ENCODE measurements at places on chromosomes 1 and 21.

DNA sequence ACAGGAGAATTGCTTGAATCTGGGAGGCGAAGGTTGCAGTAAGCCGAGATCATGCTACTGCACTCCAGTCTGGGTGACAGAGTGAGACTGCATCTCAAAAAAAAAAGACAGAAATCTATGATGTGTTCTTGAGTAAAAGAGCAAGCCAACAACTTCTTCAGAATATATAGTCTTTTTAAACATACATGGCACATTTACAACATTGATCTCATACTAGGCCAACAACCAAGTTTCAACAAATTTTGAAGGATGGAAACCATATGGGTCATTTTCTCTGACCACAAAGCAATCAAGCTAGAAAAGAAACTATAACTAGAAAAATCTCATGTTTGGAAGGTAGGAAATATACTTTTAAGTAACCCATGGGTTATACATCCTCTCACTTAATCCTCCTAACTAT is 38.3 kb downstream of the PAFAH2 start:
- DNase-seq, result no peak

DNA sequence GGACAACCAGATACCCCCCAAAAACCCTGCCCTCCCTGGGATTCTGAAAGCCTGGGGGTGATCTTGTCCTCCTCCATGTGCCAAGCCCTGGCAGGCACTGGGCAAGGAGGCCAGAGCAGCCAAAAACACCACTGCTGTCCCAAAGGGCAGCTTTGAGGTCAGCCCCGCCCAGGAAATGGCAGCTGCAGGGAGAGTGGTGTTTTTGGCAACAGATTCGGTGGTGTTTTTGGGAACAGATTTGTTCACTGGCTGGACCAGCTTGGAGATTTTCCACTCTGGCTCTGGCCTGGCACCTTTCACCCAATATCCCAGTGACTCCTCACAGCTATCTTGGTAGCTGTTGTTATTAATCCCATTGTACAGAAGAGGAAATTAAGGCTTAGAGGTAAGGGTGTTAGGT is 34.7 kb downstream of the LRP8 start:
- DNase-seq, result no peak

DNA sequence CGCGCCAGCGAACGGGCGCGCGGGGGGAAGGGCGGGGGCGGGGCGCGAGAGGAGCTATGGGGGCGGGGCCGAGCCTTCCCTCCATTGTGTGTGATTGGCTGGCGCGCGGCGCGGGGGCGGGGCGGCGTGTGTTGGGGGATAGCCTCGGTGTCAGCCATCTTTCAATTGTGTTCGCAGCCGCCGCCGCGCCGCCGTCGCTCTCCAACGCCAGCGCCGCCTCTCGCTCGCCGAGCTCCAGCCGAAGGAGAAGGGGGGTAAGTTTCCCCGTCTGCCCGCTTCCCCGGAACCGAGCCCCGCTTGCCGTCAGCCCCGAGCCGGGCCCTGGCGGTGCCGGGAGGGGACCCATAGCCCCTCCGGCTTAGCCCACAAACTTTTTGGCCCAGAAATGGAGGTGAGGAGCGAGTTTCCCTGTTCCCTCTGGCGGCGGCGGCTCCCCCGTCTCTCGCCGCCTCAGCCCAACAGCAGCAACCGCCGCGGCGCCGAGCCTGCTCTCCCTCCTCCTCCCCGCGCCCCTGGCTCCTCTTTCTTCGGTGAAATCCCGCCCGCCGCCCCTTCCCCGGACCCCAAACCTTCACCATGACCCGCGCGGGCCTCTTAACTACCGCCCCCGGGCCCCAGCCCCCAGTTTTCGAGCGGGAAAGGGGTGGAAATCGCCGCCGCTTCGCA is at the start of gene H3-3A:
Gene H3-3A, plus strand, starts transcription at position 159 of the 666 bp plus-strand sequence. CDS start 1,636 bp downstream, outside the sequence.
- DNase-seq, result peak; percentile 85

DNA sequence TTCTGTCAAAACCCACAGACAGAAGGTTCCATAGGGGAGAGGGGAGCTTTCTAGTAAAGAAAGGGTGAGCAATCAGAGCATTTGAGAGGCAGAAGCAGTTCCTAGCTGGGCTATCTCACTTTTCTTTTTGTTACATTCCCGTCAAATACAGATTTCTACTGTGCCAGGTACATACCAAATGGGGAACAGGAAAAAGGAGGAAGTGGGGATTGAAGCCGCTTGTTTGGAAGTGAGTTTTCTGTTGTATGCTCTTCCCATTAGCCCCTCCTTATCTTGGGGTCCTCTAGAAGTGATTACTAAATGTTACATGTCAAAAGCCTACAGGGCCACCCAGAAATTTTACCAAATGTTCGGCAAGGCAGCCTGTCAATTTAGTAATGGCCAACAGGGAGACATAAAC is 116.1 kb downstream of the PAPPA2 start:
- DNase-seq, result no peak

DNA sequence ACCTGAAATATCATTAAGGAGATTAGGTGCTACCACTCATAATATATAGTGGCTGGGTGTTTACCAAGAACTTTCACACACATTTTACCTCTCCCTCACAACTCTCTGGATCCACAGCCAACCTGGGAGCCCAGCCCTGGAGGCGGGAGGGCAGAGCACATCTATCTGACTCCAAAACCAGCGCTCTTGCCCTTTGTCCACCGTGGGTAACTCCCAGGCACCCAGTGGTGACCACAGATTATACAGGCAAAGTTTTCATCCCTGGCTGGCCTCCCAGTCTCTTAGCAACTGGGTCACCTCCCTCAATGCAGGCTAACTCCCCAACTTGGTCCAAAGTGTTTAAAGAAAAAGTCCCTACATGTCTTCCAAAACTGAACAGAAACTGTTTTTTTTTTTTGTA is 2.4 kb downstream of the PAQR7 start:
- no peak for DNase-seq

- DNase-seq, result no peak
Observed at GRCh38 chr1:102691592-102692090, 416.7 kb downstream of the COL11A1 start.

GRCh38 chr1:234840843-234841242 is 230.9 kb upstream of the IRF2BP2 start:
- DNase-seq, result no peak

DNA sequence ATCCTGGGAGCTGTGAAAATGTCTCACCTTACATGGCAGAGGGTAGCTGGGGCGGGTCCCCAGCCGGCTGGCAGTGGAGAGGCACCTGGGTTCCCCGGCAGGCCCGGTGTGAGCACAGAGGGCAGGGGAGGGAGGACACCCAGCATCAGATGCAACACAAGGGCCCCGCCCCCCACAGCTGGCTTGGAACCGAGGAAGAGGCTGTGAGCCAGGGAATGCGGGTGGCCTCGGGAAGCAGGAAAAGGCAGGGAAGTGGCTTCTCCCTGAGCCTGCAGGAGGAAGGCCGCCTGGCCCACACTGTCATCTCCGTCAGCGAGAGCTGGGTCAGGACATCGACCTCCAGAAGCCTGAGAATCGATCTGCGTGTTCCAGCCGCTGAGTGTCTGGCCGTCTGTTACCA is 87.3 kb downstream of the SIK1 start:
- DNase-seq, result no peak

DNA sequence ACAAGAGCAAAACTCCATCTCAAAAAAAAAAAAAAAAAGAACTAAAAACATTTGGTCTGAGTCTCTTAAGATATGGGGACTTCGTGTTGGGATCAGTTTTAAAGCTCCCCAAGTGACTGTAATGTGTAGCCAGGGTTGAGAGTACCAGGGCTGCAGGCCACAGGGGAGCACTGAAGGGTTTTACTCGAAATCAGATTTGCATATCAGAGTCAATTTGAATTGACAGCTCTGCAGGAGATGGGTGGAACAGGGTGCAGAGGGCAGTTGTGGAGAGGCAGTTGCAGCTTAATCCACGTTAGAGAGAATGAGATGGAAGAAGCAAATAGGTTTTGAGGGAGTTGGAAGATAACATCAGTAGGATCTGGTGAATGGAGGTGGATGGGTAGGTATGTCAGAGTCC is 20.6 kb upstream of the ELOA start:
- no peak for DNase-seq

All from caudate nucleus (tissue), 63 donors.